AG08396 (cell line): ENCODE measurements at places on chromosomes 16 and 17.

- no peak for DNase-seq
Observed at GRCh38 chr16:86608301-86608747, 30.0 kb downstream of the FOXL1 start.

DNA sequence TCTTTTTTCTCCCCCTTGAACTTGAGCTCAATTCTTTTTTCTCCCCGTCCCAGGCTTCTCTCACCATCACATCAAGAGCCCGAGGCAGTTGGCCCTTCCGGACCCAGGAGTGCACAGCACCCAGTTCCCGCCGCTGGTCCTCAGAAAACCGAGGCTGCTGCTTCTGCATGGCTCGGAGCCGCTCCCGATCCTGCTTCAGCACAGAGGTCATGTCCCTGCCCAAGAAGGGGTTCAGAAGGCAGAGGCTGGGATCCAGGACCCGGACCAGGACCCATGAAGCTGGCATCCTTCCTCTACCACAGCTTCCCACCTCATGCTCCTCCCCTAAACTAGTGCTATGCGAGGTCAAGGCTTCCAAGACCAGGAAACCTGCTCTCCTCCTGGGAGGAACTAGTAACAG lies 10.5 kb downstream of the PER1 start:
- DNase-seq, result no peak

- DNase-seq, result peak; percentile 84
Observed at GRCh38 chr16:88784074-88784855, 755 bp downstream of the PIEZO1 start.

- no peak for DNase-seq
Observed at GRCh38 chr17:33945646-33946546, 309.2 kb upstream of the CCL2 start.

DNA sequence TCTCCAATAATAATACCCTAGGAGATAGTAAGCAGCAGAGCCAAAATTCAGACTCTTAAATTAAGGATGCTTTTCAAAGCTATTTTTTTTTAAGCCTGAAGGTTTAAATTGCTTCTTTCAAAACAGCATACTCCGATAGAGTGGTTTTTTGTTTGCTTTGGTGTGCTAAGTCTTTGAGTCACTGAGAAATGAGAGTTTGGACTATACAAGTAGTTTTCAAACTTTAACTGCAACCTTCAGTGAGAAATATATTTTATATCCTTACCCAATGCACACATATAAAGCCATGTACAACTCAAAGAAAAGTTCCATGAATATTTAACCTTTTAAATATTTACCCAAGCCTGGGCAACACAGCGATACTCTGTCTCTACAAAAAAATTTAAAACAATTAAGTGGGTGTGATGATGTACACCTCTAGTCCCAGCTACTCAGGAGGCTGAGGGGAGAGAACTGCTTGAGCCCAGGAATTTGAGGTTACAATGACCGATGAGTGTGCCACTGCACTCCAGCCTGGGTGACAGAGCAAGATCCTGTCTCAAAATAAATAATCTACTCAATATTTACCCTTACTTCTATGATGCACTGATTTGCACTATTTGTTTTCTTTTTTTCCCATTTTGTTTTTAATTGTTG lies 19.2 kb downstream of the DCUN1D3 start:
- DNase-seq, result no peak

DNA sequence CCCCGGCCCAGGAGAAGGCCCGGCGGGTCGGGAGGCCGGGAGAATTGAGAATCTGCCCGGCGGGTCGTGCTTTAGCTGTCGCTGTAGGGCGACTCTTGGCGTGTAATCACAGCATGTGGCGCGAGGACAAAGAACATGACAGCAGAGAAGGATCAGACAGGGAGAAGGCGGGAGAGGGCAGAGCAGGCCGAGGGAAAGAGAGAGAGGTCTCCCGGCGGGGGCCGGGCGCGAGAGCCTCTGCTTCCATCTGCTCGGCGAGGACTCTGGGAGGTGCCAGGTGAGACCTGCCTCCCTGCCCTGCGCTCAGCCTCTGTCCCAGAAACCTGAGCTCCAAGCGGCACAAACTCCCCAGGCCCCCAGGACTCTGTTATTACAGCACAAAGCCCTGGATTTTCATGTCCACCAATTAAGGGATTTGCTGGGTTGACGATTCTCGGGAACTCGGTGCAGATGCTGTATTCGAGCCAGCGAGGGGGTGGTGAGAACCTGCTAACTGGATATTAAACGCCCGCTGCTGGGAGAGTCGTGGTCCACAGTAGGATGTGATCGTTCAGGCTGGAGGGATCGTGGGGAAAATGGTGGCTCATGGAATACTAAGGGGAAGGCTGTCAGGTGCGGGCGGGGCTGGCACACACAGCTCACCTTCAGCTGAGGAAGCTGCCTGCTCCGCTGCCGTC lies 172.0 kb upstream of the CIBAR2 start:
- no peak for DNase-seq

DNA sequence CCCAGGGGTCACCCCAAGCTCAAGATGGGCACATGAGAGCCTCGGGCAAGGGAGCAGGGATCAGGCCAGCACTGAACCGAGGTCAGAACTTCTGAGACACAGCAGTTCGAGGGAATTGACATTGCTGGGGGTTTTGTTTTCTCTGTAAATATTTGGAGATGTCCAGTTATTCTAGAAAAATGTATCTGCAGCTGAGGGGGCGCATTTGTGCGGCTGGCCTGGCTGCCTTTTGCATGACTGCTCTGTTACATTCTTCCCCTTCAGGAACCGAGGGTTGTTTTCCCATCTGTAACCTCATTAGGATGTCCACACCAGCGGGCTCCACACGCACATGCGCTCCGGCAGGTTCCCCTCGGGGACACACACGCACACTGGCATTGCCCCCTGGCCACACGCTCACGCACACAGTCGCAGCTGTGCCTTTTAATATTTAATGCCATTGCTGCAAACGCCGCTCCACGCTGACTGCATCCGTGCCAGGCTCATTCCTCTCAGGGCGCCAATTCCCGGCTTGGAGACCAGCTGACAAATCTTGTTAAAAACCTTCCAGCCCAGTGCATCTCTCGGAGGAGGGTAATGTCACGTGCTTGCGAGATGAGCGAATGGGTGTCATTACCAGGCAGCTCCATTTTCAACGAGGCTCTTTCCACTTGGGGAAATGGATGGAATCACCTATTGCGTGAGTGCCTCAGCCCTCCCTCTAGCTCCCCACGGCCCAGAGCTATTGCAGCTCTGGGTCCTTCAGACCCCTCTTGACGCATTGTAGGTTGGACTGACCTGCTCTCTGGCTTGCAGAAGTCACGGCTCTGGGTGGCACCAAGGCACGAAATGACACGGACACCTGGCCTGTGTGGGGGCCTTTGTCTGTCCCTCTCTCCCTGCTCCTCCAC lies 13.1 kb downstream of the CCR7 start:
- peak; percentile 83 for DNase-seq

GRCh38 chr17:34261568-34262337 lies 6.7 kb downstream of the CCL2 start:
- no peak for DNase-seq

DNA sequence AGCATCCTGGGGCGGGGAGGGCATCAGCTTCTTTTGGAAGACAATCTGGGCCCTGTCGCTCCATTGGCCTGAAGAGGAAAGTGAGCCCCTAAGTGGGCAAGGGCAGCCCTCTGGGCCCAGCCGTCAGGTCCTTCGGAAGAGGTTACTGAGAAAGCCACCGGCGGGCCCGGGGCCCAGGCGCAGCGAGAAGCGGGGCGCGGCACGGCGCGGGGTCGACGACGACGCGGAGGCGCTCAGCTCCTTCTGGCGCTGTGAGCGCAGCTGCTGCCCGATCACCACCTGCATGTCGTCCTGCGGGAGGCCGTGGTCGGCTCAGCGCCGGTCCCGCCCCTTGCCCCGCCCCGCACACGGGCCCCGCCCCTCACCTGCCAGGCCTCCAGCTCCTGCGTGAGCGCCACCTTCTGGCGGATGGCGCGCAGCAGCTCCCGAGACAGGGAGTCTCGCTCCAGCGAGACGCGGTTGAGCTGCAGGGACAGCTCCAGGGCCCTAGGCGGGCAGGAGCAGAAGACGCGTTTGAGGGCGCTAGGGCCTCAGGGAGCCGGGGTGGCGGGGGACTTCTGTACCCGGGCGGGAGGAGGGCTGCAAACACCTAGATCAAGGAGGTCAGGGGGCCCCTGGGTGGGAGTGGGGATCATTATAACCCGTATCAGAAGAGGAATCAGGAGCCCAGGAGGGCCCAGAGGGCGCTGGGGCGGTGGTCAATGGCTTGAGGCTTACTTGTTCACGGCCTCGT lies 4.3 kb downstream of the THOC6 start:
- peak; percentile 78 for DNase-seq

- DNase-seq, result no peak
Observed at GRCh38 chr17:60153606-60154390, 4.0 kb downstream of the CA4 start.

DNA sequence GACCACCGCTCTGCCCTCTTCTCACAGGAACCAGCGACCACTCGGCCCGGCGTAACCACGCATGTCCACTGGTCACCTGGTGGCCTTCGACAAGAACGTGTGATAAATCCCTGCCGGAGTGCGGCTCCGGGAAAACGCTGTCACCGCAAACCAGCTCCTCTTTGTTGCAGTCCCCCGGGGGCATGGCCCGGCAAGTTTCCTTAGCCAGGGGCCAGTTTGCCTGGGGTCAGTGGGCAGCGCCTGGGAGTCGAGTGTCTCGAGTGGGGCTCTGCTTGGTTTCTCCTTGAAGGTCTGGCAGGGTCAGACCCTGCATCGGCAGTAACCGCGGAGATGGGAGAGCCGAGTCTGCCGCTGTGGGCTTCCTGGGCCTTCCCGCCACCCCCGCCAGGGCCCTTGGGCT lies 52.5 kb downstream of the JPH3 start:
- DNase-seq, result no peak

DNA sequence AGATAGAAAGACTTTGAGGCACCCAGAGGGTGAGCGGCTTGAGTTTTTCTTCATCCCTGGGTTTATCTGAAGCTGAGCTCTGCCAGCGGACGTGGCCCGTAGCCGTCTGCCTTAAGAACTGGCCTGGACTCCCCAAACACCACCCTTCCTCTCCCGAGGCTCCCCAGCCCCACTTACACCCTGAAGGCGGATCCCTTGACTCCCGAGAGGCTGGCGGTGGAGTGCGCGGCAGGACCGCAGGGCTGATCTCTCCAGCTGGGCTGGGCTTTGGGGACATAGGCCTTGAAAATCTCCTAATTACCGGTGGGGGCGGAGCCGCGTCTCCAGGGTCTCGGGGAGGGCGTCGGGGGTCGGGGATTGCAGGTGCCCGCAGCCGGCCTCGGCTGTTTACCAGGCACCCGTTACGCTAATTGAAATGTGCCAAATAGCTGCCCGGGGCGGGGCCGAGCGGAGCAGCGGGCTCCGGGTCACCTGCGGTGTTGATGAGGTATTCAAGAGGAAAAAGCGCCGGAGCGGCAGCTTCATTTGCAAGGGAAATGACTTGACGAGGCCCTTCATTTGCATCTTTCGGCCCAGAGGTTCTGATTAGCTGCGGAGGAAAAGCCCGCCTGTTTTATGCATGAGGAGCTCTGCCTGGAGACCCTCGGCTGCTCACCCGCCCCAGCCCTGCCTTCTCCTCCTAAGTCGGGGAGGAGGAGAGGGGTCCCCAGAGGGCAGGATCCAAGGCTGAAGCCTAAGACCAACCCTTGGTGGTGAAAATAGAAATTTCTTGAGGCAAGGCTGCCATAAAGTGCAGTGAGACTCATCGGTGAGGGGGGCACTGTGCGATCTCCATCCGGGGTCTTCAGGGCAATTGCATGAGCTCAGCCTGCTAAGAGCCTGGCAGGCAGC lies 100.7 kb downstream of the MGAT5B start:
- no peak for DNase-seq

DNA sequence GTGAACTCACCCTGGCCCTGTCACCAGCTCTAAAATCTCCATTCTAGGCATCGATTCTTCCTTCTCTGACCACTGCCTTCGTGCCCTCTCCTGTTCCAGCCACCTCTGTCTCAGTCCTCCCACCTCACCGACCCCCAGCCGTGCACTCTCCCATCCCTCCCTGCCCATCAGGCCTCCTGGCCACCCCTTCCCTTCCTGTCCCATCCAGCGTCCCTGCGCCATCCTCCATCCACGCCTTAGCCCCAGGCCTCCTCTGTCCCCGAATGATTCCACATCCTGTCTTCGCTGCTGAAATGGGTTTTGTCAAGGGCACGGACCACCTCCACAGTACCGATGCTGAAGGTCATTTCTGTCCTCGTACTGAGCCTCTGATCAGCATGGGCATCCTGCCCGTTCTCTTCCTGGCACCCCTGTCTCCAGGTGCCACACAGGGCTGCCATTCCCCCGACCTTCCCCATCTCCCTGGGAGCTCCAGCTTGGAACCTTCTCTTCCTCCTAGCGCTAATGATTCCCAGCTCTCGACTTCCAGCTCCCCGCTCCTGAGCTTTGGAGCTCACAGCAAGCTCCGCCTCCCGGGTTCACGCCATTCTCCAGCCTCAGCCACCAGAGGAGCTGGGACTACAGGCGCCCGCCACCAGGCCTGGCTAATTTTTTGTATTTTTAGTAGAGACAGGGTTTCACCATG lies 2.6 kb downstream of the TRIM65 start:
- DNase-seq, result no peak

GRCh38 chr17:17203173-17203730 lies 2.9 kb downstream of the PLD6 start:
- DNase-seq, result no peak

DNA sequence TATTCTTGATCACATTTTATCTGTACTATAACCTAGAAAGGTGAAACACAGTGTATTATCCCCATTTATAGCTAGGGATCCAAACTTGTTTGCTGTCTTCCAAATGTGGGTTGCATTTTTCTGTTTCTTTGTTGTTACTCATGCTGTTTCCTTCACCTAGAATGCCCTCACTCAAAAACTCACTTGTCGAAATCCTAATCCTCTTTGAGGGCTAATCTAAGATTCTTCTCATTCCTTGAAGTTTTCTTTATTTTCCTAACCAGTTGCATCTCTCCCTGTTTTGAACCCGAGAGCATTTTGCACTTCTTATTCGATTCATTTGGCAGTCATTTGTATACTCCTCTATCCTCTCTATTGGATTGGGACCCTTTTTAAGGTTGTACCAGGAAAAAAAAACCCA lies 9.6 kb downstream of the CALCOCO2 start:
- no peak for DNase-seq

GRCh38 chr16:30755955-30756780 lies 5.7 kb downstream of the CFAP119 start:
- DNase-seq, result no peak

DNA sequence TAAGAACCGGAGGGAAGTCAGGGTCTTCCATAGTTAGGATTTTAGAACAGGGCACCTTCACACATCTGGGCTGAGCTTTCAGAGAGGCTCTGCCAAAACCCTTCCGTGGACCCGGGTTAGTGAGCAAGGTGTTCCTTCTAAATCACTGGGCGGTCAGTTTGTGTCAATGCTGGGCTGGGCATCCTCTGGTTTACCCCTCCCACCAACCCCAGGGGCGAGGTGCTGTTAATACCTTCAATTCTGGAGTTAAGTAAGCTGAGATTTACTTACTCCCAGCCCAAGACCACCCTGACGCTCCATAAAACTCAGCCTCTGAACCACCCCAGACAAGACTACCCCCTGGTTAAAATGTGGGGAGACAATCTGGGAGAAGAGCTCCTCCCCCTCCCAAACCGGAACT lies 1.0 kb downstream of the TMEM92 start:
- no peak for DNase-seq
